ENCODE measurements at places on chromosomes 12 and 14.
A peak's percentile ranks its signal among the peaks of the same experiment; 100 is the strongest.

GRCh38 chr12:65640489-65640901 lies 183.8 kb upstream of the HMGA2 start:
- DNase-seq, result no peak

GRCh38 chr14:104320611-104321086 lies 182.3 kb downstream of the KIF26A start:
- peak; percentile 32 for DNase-seq

DNA sequence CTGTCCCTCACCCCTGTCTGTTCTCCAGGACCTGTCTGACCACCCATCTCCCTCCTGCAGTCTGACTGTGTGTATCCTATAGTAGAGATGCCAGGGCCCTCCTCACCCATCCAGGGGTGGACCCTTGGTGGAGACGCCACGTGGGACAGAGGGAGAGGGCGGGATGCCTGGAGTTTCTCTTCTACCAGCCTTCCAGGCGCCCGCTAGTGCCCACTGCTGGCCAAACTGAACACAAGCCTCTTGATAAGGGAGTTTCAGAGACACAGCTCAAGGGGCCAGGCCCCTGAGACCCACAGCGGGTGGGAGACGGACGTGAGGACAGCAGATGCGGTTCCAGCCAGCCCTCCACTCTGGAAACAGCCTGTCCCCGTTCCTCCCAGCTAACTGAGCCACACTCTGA lies 147.3 kb downstream of the RBM19 start:
- peak; percentile 44 for DNase-seq

DNA sequence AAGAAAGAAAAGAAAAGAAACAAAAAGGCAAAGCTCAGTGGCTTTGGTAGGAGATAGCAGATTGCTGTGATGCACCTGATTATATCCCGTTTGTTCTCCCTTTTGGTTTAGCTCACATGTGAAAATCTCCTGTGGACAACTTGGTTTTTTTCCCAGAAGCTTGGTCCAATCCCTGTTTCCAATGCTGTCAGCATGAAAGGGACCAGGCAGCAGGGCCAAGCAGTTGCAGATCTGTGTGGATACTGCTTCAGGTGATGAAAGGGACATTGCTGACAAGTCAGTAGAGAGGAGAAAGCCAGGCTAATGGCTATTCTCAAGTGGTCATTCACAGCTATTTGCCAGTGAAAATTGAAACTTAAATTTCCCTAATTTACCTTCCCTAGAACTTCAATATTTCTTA lies 18.8 kb upstream of the SLCO1A2 start:
- DNase-seq, result no peak

- DNase-seq, result peak; percentile 56
Measured at GRCh38 chr12:21169878-21170472, 39.0 kb downstream of the SLCO1B1 start.

DNA sequence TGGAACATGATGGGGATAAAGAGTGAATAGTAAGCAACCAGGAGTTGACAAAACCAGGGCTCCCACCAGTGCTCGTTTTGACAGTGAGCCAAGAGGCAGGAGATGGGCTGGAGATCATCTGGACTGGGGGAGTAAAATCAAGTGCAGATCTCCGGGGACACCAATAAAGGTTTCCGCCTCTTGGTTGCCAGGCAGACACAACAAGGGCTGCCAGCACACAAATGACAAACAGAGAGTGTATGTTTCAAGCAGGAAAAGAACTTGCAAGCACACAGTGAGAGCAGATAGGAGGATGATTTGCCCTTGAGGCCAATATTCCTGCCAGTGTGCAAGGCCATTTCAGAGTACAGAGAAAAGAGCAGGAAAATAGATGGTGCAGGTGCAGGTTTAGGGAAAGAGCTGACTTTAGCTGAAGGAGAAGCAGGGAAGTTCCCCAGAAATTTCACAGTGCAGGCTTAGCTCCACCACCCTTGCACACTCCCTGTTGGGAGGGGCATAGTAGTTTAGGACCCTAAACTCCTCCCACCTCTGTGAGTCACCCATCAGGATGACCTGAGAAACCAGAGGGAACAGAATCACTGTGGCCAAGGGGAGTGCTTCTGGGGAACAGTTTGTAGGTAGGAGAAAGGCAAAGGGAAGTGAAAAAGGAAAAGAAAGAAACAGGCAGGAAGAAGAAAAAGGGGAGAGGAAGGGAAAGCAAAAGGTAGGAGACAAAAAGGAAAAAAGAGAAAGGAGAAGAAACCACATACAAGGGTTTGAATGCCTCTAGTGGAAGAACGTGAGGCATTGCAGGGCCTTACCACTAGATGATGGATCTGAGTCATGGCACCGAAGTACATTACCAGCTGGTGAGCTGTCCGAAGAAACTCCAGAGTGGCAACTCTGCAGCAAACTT lies 404.4 kb downstream of the SLC6A15 start:
- DNase-seq, result peak; percentile 8

DNA sequence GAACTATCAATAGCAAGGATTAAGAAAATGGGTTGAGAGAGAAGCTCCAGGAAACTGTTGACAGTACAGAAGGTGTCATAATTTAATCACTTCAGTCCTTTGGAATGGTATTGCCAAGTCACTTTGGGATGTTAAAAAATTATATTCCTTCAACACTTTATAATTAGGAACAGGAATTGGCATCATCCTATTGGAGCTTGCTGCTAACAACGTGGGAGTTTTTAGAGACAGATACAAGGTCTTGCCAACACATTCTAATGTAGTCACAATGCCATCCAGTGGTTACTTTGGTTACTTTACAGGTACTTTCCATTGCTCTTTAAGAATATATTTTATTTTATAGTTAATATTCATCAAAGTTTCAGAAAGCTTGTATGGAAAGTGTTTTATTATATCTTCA lies 310.1 kb downstream of the SYT1 start:
- no peak for DNase-seq

DNA sequence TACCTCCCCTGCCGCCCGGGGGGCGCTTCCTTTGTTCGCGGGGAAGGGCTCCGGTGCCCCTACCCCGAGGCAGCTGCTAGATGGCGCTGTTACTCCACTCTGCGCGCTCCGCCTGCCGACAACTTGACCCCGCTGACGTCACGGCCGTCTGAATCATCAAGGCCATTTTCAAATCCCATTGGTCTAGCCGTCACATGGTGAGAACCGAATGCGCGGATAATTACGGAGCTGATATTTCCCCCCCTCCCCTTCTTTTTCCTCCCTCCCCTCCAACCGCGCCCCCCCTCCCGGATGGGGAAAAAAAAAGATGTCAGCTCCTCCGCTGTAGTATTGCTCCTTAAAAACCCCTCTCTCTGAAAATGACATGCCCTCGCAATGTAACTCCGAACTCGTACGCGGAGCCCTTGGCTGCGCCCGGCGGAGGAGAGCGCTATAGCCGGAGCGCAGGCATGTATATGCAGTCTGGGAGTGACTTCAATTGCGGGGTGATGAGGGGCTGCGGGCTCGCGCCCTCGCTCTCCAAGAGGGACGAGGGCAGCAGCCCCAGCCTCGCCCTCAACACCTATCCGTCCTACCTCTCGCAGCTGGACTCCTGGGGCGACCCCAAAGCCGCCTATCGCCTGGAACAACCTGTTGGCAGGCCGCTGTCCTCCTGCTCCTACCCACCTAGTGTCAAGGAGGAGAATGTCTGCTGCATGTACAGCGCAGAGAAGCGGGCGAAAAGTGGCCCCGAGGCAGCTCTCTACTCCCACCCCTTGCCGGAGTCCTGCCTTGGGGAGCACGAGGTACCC lies at the start of gene HOXC10:
HOXC10 (plus strand) TSS at position 246 of the 791 bp plus-strand sequence; CDS start at position 360, 114 bp downstream.
- peak; percentile 85 for DNase-seq

GRCh38 chr12:46187023-46187422 lies 81.8 kb downstream of the SLC38A1 start:
- no peak for DNase-seq

GRCh38 chr14:89379006-89379405 lies 38.0 kb downstream of the FOXN3 start:
- DNase-seq, result no peak

- no peak for DNase-seq
Measured at GRCh38 chr12:57460468-57460784, 841 bp downstream of the GLI1 start.

GRCh38 chr14:99001241-99001640 lies 270.8 kb downstream of the BCL11B start:
- DNase-seq, result no peak

GRCh38 chr12:114692186-114693058 lies 8.4 kb upstream of the TBX3 start:
- DNase-seq, result peak; percentile 72

DNA sequence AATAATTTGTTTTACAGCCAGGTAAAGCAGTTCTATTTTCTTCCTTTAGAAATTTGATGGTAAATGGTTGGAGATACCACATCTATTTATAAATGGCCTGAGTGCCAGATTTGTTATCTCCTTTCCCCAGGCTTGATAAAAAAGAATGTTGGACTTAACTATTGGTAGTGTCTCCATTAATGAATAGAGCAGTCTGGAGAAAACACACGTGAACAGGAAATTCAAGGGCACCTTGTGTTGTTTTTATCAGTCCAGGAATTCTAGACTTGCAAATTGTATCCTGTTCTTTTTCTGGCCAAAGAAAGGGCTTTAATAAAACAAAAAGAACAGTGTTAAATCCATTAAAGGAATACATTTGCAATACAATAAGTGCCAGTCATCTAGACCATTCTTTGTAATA lies 40.8 kb upstream of the BMAL2 start:
- no peak for DNase-seq

GRCh38 chr12:78645956-78646355 lies 218.6 kb upstream of the SYT1 start:
- no peak for DNase-seq

GRCh38 chr14:96151242-96151641 lies 53.4 kb upstream of the BDKRB2 start:
- DNase-seq, result no peak

DNA sequence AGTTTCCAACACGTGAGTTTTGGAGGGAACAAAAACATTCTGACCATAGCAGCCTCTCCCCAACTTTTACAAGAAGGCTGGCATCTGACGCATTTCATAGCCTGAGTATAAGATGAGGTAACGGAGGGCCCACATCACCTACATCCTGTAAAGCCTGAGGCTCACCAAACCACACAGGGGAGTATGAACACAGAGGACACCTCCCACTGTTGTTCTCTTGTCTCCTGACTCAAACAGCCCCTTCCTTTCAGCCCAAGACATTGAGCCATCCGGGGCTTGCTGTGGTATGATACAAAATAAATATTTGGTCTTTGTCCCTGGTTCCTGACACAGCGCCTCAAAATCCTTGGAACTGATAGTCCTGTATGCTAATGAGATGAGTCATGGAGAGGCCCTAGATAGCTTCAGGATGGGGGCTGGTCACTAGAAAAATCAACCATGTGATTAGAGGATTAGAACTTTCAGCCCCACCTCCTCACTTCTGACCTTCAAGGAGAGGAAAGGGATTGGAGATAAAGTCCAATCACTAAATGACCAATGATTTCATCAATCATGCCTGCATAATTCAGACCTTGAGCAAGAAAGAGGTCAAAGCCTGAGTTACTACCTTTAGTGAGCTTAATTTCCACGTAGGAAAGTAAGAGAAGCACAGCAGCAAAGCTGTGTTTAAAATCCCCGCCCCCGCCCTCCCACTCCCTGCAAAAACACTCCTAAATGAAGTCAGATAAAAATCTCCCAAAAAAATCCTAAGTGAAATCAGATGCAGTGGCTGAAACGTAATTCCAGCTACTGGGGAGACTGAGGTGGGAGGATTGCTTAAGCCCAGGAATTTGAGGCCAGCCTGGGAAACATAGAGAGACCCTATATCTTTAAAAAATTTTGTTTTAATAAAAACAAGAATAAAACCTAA lies 236.4 kb downstream of the PCNX1 start:
- DNase-seq, result no peak

GRCh38 chr12:126093908-126094307 lies 1028.7 kb downstream of the AACS start:
- peak; percentile 45 for DNase-seq

GRCh38 chr14:61603736-61604135 lies 91.6 kb upstream of the HIF1A start:
- no peak for DNase-seq

DNA sequence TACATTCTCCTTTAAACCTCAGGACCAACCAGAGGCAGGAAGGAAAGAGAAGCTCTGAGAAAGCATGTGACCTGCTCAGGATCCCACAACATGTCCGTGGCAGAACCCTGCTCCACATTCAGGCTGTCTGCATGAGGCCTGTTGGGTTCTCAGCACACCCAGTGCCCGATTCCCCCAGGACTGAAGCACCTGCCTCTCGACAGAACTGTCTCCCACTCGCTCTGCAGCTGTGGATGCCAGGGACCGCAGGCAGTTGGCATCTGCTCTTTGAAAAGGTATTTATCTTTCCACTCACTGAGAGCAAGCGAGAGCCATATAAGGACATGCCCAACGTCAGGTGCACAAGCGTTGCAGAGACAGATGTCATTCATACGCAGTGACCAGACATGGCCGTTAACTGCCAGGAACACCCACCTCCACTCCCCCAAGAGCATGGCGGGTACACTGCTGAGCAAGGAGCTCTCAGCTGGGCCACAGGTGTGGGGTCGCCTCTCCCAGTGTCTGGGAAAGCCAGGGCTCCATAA lies 18.9 kb downstream of the PITPNM2 start:
- DNase-seq, result no peak

DNA sequence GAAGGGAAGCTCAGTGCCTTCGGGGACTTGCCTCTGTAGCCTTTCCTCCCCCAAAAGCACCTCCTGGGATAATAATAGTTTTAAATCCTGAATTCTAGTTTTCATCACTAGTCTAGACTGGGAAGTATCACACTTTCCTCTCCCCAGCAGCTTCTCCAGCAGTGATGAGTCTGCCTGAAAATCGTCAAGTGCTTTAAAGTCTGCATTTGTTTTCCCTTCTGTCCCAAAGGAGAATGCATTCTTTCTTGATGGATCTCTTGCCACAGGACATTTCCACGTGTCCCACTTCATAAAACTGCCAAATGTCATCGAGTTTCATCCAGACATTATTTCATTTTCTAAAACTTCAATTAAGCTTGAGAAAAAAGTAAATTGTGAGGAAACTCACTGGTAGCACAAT lies 15.0 kb downstream of the CSRP2 start:
- DNase-seq, result no peak

GRCh38 chr14:105028251-105028927 lies 7.5 kb upstream of the CDCA4 start:
- DNase-seq, result no peak

GRCh38 chr12:57810450-57810849 lies 8.1 kb downstream of the AVIL start:
- no peak for DNase-seq

- DNase-seq, result no peak
Measured at GRCh38 chr14:67522270-67522669, 10.8 kb upstream of the PLEKHH1 start.

GRCh38 chr12:3680919-3681594 lies 71.9 kb downstream of the CRACR2A start:
- peak; percentile 40 for DNase-seq

DNA sequence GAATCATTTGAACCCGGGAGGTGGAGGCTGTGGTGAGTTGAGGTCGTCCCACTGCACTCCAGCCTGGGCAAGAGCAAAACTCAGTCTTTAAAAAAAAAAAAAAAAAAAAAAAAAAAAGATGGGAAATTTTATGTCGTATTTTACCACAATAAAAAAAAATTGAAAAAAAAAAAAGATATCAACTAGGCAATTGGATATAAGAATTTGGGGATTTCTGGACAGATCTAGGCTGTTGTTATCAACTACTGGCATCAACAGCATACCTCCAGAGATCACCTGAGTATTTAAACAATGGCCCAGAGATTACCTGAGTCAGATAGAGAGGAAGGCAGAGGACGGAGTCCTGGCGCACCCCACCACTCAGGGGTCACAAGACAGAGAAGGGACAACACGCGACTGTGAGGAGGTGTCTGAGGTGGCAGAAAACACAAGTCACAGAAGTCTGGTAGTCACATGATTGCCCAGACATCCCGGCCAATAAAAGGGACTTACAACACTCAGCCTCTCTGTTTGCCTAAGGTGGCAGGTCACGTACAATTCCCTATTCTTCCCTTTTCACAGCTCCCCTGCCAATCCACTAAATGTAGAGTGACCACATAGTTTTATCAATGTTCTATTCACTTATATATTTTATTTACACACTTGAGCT lies 1.8 kb downstream of the SPRING1 start:
- no peak for DNase-seq
